ENCODE measurements at places on chromosomes 13 and 19. TPM values are rescaled to one million over a fixed set of nuclear protein-coding genes. Genes with fewer than 3 reads are reported as not detected.

GRCh38 chr13:73902296-73902695 is 231.9 kb downstream of the KLF12 start:
- no peak for DNase-seq

DNA sequence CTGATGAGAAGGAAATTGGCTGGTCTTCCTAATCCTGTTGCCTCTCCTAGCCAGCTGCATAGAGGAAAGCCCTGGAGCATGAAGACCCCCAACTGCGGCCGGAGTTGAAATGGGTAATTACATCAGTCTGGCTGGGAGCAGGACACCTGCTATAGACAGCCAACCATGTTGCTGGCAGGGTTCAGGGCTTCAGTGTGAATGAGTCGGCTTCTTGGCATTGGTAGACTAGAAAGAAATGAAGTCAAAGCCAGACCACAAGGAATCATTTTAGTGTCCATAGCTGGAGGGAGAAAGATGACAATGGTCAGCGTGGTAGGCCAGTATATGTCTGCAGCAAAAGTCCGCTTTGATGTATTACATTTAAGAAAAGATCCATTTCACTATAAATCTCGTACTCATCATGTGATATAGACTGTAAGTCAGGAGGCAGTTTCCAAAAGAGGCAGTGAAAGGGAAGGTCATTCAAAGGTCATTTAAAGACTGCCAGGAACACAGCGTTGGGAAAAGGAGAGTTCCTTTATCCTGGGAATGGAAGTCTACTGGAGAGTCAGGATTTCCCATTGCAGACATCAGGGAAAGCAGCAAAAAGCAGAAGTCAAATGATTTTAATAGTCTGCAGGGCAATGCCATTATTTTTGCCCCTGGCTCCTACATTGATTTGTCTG is 262.7 kb downstream of the DNAJC15 start:
- no peak for DNase-seq

The CLIP3 gene
- polyA plus RNA-seq, result 14.7 TPM

DNA sequence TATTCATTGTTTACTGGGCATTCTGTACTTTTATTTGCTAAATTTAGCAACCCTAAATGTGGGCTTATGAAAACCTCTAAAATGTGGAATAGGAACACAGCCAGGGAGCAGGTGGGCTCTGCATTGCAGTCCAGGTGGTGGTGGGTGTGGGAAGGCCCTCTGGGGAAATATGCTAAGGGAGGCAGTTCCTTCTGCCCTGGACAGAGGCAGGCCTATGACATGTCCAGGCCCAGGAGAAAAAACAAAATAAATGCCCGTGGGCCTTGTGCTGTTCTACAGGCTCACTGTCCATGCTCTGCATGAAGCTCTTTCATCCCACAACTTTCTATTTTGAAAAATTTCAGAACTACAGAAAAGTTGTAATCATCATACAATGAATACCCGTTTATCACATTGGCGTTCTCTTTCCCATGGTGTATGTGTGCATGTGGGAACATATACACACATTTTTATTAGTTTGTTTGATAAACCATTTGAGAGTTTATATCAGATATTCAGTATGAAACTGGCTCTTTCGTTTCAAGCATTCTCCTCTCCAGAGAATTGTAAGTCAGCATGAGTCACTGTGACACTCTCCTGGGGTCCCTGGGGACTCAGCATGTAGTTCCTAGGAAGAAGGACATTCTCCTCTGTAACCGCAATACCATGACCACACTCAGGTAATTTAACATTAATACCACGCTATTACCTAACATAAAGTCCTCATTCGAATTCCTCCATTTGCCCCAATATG is 505.3 kb downstream of the COG6 start:
- no peak for DNase-seq
